ENCODE measurements at places on chromosomes 11 and 22.

GRCh38 chr11:65071907-65072630 lies 11.8 kb downstream of the CDCA5 start:
- DNase-seq: no peak

GRCh38 chr22:21972293-21972779 lies 10.3 kb downstream of the TOP3B start:
- no peak for DNase-seq

DNA sequence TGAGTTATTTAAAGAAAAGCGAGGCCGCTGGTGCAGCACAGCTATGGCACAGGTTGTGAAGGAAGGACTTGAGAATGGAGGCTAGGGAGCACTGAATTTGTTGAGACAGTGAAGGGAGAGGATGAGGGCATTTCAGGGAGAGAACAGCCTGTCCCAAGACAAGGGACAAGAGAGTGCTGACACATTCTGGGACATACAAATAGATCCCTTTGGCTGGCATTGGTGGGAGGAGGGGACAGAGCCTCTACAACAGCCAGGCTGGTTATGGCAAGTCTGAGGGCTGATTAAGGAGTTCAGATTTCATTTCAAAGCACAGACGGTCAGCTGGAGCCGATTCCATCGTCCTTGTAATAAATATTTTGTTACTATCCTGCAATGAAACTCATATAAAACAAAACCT lies 1.7 kb upstream of the SLC29A2 start:
- DNase-seq: no peak

DNA sequence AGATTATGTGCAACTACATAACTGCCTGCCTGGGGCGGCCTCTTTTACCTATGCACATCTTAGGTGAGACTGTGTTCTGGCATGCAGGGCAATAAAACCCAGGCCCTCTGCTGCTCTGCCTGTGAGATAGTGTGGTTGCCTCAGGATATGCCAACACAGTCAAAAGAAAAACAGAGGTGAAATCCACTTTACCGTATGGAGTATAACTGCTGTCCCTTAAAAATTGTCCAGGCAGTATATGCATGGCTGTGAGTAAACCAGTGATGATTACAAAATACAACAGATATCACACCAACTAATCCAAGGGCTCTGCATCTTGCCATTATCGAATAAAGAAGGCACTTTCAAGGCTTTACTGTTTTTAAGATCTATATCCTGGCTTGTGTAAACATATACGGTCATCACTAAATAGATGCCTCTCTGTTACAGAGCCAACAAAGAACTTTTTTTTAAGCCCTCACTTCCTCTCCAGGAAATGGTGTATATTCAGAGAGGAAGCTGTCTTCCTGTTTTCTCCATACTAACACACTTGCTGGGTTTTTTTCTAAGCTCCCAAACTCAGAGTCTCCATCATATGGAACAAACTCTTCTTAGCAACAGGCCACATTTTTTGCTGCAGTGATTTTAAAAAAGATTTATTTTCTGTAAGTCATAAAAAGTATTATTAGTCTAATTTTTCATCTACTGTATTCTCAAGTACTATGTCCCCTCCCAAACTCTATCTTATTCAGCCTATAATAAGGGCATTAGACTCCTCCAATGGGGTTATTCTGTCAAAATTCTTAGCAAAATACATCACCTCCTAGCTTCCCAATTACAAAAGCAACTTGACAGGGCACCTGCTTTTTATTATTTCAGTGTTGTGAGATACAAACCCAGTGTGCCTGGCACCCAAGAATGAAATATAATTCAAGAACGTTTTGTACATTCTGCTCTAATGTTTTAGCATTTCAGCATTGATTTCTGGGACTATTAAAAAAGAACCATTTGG lies 135.2 kb downstream of the MAML2 start:
- DNase-seq: no peak

DNA sequence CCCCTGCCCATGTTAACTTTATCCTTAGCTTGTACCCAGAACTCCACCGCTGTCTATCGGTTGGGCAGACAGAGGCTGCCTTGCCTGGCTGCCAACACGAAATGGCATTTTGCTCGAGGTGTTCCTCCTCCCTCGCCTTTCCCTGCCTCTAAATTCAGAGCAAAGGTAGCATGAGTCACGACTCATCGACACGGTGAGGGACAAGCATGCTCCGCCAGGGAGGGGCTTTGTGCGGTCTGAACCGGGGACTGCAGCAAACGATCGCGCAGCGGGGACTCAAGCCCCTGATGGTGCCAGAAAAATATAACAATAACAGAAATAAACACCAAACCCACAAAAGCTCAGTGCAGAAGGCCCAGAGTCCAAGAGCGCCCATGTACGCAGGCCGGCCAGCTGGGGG lies 52.3 kb downstream of the RTL6 start:
- DNase-seq: no peak

Measured in cortex of kidney (tissue), 1 donor.